ENCODE measurements at places on chromosomes 4 and X. TPM values are rescaled to one million over a fixed set of nuclear protein-coding genes. Genes with fewer than 3 reads are reported as not detected.

The CENPE gene
- 63.6 TPM for total RNA-seq

The AWAT2 gene
- total RNA-seq = not detected

The AFP gene
- not detected for total RNA-seq

The ZNF827 gene
- total RNA-seq = 26.0 TPM

The TCEAL1 gene
- total RNA-seq = 6.1 TPM

The CXCL11 gene
- 0.19 TPM for total RNA-seq

The CTBP1 gene
- total RNA-seq = 182 TPM

The TLL1 gene
- total RNA-seq = not detected

The STPG2 gene
- not detected for total RNA-seq

The ART3 gene
- total RNA-seq = not detected

The AGTR2 gene
- total RNA-seq = not detected

- DNase-seq = no peak
- H3K4me3 ChIP-seq = peak overlapping the region; percentile 58
- H3K36me3 ChIP-seq = peaks cover 2% of the 10 kb centered on the region
- H3K4me1 ChIP-seq = peaks cover 20% of the 10 kb centered on the region
These were observed 268.5 kb downstream of the ARAP2 start for GRCh38 chr4:35975617-35976355.

- no peaks in the 10 kb centered on the region for H3K36me3 ChIP-seq
- DNase-seq = no peak
- H3K27me3 ChIP-seq = no peaks in the 10 kb centered on the region
- no peak overlapping the region for H3K27ac ChIP-seq
- H3K4me3 ChIP-seq = no peak overlapping the region
These were observed 42.2 kb downstream of the PPM1K start for GRCh38 chr4:88242144-88242543.

- H3K27me3 ChIP-seq = no peaks in the 10 kb centered on the region
- H3K27ac ChIP-seq = peak overlapping the region; percentile 78
- H3K4me3 ChIP-seq = no peak overlapping the region
These were observed 13.9 kb downstream of the TMEM165 start for GRCh38 chr4:55409468-55410171.

- DNase-seq = peak; percentile 59
- H3K27ac ChIP-seq = peak overlapping the region; percentile 81
- H3K4me1 ChIP-seq = peaks cover 51% of the 10 kb centered on the region
These were observed 22.4 kb downstream of the GAB1 start for GRCh38 chr4:143358923-143359643.

GRCh38 chr4:46924789-46925529 lies 15.9 kb upstream of the COX7B2 start:
- H3K27me3 ChIP-seq = peaks cover 12% of the 10 kb centered on the region
- DNase-seq = no peak
- no peaks in the 10 kb centered on the region for H3K36me3 ChIP-seq

DNA sequence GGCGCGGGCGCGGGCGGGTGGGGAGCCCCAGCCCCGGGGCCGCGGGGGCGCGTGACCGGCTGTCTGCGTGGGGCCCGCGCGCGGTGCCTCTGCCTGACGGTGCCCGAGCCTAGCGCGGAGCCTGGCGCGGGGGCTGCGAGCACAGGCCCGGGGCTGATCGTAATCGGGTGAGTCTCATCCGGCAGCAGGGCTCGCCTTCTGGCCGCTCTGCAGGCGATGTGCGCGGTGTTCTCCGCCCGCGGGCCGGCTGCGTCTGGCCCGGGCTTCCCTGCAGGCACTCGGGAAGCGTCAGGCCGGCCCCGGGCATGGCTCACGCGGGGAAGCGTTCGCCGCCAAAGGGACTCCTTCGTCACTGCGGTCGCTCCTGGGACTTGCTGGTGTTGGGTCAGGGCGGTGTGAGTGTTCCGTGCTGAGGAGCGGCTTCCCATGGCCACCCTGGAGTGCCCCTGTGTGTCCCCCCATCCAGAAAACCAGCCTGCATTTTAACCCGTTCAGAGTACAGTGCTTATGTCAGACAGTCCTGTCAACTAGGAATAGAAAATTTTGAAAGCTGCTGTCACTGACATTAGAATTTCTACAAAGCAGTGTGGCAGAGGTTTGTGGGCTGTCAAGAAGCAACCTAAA lies 40.6 kb downstream of the FAM149A start:
- H3K27ac ChIP-seq = no peak overlapping the region
- peaks cover 2% of the 10 kb centered on the region for H3K36me3 ChIP-seq
- peak; percentile 35 for DNase-seq
- H3K27me3 ChIP-seq = peaks cover 33% of the 10 kb centered on the region
- peak overlapping the region; percentile 73 for H3K4me3 ChIP-seq

- peaks cover 21% of the 10 kb centered on the region for H3K4me1 ChIP-seq
- peak overlapping the region; percentile 95 for H3K27ac ChIP-seq
- H3K4me3 ChIP-seq = peak overlapping the region; percentile 86
- peak; percentile 49 for DNase-seq
- peaks cover 9% of the 10 kb centered on the region for H3K36me3 ChIP-seq
These were observed 1.7 kb downstream of the PHF8 start for GRCh38 chrX:54042609-54043021.

GRCh38 chrX:152480269-152481212 lies 29.4 kb upstream of the GABRA3 start:
- no peaks in the 10 kb centered on the region for H3K36me3 ChIP-seq
- H3K27ac ChIP-seq = no peak overlapping the region
- no peak for DNase-seq
- no peak overlapping the region for H3K4me3 ChIP-seq

DNA sequence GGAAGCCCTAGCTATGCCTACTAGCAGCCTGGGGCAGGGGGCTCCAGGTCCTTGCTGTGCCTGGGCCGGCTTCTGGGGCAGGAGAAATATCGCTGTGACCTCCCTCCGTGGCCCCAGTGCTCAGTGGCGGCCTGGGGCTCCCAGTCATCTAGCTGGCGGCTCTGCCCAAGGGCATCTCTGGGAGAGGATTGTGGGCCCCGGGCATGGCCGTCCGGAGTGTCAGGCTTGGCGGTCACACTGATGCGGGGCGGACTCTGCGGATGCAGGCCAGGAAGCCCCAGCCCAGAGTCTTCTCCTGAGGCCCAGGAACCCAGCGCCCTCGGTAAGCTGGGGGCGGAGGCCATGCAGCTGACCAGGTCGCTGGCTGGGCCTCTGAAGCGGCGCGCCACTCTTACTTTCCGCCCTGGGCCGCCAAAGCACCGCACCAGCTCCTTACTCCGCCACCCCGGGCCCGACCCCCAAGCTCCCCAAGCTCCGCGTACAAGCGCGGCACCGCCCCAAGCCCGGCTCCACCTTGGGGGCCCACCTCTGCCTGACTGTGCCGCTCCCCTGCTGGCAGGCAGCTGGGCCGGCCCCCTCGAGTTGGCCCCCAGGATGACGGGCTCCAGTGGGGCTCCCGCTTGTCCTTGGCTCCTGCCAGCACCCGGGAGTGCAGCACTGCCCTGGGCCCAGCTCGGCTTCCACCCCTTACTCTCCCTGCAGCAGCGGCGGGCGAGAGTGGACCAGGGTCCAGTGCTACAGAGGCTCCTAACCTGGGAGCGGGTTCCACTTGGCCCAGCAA lies 720.0 kb downstream of the PCDH18 start:
- H3K27ac ChIP-seq = no peak overlapping the region
- H3K4me1 ChIP-seq = no peaks in the 10 kb centered on the region
- no peak for DNase-seq
- H3K36me3 ChIP-seq = no peaks in the 10 kb centered on the region
- H3K4me3 ChIP-seq = no peak overlapping the region

DNA sequence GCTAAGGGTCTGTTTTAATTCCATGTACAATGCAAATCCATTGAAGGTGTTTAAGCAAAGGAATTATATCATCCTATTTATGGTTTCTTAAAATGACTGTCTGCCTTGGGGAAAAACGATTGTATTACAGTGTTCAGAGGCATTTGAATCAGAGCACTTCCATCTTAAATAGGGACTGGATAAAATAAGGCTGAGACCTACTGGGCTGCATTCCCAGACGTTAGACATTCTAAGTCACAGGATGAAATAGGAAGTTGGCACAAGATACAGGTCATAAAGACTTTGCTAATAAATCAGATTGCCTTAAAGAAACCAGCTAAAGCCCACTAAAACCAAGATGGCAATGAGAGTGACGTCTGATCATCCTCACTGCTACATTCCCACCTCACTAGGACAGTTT lies 1167.2 kb upstream of the PABPC4L start:
- H3K4me1 ChIP-seq = no peaks in the 10 kb centered on the region
- no peak overlapping the region for H3K27ac ChIP-seq
- H3K4me3 ChIP-seq = no peak overlapping the region
- H3K36me3 ChIP-seq = no peaks in the 10 kb centered on the region
- H3K27me3 ChIP-seq = no peaks in the 10 kb centered on the region
- DNase-seq = no peak

GRCh38 chrX:123230798-123231197 lies 46.7 kb downstream of the GRIA3 start:
- H3K36me3 ChIP-seq = no peaks in the 10 kb centered on the region
- H3K4me1 ChIP-seq = no peaks in the 10 kb centered on the region
- H3K27me3 ChIP-seq = peaks cover 8% of the 10 kb centered on the region
- no peak overlapping the region for H3K27ac ChIP-seq
- H3K4me3 ChIP-seq = no peak overlapping the region
